Right forelimb (tissue), 1 donor: ENCODE measurements at places on chromosomes 13 and 19.
A peak's percentile ranks its signal among the peaks of the same experiment; 100 is the strongest.

- DNase-seq: no peak
Observed at GRCh38 chr13:109389892-109390345, 396.5 kb downstream of the IRS2 start.

- peak; percentile 88 for DNase-seq
Observed at GRCh38 chr19:18304458-18305310, 18.2 kb downstream of the LSM4 start.

DNA sequence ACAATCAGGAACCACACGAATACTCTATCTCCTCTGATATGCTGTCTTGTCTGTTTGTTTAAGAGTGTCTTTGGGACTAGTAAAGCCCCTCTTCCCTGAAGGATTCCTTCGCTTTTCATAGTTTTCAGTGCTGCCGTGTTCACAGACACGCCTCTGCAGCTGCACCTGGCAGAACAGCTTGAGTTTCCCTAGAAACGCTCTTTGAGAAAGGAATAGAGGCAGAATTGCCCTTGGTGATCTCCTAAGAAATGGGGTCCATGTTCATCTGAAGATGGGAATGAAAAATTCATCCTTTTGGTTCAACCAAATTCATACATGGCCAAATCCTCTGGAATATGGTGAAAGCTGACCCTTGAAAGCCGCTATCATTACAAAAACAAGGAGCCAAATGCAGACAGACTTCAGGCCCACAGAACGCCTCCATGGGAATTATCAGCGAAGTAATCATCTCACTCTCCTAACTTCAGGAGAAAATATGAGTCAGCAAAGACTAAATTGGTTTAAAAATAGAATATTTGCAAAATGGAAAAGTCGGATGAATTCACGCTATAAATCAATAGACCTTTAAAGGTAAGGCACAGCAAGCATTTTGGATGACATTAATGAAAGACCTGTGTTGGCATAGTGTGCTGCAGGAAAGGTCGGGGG, 5.5 kb downstream of the SACS start:
- no peak for DNase-seq

DNA sequence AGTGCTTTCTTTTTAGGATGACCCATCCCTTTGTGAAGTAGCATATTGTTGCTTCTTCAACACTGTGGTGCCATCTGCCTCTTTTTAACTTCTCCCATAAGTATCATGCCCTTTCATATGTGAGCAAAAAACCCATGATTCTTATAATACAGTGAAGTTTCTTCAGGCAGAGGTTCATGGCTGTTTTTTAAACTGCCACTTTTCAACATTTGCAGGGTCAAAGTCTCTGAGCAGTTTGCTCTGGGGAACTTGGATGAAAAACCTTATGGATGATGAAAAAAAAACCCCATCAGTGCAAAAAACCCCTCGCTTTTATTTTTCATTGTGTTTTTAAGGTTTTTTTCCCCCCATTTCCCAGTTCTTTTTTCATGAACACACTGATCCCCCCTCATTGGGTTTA, 158.5 kb downstream of the LMO7 start:
- no peak for DNase-seq

GRCh38 chr13:21671620-21672286, 880 bp downstream of the FGF9 start:
- DNase-seq: no peak

GRCh38 chr13:79674765-79675515, 194.0 kb downstream of the NDFIP2 start:
- no peak for DNase-seq

DNA sequence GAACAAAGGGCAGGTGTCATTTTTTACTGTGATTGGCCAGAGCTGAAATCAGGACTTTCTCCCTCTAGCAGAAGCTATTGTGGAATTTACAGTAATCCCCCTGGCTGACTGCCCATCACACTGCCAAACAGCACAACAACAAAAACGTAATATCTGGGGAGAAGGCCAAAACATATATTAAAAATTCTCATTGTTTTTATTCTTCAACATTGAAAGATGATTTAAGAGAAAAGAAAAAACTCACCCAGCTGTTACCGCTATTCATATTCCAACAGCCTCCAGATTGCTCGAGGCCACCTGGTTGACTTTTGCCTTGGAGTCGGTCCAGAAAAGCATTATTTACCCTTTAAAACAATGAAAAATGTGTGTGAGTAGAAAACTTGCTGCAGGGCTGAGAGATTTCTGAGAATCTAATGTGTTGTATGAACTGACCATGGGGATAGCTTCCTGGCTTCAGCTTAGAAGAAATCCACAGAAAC, 97.2 kb downstream of the EPSTI1 start:
- peak; percentile 70 for DNase-seq

- no peak for DNase-seq
Observed at GRCh38 chr13:23794267-23795161, 94.7 kb downstream of the MIPEP start.

DNA sequence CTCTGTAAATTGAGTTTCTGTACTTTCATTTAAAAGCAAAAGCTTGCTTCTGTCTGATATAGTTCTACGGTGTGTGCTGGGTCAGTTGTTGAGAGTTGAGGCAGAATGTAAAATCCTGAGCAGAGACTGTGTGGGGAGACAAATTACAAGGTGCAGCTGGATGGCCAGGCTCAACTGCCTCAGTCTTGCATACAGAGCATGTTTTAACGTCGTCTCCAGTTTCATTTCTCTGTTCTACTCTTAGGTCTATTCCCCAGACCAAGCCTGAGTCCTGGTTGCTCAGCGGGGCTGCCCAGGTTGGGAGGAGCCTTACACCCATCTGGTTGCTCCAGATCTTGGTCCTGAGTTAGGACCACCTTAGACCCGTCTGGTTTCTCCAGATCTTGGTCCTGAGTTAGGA, 54.4 kb upstream of the MEDAG start:
- no peak for DNase-seq

DNA sequence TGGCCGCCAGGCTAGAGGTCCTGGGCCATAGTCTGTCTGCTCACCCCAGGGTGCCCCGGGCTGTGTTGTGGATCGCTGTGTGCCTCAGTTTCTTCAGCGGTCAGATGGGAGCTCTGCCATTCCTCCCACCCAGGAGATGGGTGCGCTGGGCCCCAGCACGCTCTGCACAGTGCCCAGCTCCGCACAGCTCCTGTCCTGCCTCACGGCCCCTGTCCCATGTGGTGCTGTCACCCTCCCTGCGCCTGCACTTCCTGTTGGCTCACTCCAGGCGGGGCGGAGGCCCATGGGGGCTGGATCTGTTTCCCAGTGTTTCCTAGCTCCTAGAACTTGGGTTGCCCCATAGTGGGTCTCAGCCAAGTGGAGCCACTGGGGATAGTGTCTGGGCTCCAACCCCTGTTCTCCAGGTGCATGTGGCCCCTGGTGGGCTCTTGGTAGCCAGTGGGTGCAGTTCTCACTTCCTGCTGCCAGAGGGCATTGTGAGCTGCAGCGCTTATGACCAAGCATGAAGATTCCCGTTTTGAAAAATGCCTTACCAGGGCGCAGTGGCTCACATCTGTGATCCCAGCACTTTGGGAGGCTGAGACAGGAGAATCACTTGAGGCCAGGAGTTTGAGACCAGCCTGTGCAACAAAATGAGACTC, 69.8 kb downstream of the KDM4B start:
- DNase-seq: no peak

- DNase-seq: peak; percentile 90
Observed at GRCh38 chr19:49801966-49802661, 11.0 kb downstream of the FUZ start.

DNA sequence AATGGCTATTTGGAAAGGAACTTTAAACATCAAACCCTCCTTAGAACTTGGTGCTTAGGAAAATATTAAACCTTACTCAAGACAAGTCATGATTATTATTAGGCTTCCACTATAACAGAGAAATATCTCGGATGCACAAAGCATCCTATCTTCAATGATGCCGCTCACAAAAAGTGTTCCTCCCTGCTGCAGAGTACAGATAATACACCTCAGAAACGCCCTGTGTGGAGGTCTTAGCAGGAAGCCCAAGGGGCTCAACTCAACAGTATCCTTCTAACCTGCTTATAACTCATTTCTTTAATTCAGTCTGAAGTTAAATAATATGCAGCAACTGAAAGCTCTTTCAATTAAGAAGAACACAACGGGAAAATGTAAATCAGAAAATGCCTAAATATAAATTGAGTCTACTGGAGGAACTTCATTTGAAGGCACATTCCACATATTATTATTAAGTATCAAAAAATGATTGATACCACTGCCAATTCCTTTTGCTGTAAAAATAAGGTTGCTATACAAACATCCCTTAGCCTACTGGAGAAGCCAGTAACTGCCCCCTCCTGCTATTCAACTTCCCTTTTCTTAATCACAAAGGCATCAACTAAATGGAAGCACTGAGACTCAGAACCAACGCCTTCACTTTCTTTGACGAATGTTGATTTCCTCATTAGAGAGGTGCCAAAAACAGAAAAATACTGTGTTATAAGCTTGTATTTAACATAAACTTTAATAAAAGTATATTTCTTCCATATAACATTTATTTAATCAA, 12.0 kb downstream of the ELF1 start:
- DNase-seq: no peak

- DNase-seq: no peak
Observed at GRCh38 chr19:49981603-49982593, 20.9 kb upstream of the SIGLEC11 start.

GRCh38 chr19:48598996-48599700, 7.4 kb upstream of the SPACA4 start:
- no peak for DNase-seq

DNA sequence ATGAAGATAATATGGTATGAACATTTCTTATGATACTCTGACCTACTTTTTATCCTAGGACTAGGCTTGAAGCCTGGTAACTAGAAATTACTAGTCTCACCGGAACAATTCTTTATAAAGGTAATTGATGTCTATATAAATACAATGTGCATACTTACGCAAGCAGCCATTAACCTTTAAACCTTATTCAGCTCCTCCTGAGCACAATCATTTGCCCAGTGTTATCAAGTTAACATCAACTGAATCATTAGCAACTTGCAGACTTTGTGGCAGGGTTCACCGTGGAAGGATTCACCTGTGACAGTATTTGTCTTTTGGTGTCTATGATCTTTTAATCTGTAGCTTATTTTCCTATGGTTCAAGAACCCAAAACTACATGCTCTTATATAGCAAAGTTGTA, 508.6 kb upstream of the KLHL1 start:
- no peak for DNase-seq

DNA sequence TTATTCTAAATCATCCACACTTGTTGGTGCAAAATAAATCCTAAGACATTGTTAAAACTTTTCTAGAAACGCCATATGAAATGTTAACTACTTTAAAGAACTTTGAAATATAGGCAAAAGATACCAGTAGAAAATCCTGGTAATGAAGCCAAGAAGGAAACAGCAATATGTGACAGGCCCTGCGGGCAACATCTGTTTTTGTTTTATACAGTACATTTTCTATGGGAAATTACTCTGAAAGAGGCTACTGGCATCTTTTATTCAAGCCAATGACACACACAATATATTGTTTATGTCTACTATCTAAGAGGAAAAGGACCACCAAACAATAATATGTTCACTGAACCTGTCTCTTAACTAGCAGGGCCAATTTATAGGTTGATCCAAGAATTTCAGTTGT, 829.7 kb downstream of the PCDH17 start:
- no peak for DNase-seq

DNA sequence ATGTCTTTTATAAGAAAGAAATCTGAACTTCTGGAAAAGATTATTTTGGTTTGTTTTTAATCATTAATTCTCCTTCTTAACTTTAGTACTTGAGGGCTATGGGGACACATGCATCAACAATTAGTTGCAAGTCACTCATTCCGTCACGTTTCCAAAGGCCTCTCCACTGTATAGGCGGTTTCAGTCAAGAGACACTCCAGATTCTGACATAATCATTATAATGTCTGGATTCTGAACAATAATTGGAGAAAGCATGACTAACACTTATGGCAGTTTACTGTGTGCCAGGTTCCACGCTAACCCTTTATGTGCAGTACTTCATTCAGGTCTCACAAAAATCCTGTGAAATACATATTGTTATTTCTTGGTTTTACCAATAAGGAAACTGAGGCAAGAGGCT, 71.9 kb downstream of the TNFRSF19 start:
- DNase-seq: no peak

- no peak for DNase-seq
Observed at GRCh38 chr19:17950310-17951156, 16.4 kb upstream of the KCNN1 start.

- DNase-seq: no peak
Observed at GRCh38 chr13:29819143-29819542, 31.3 kb downstream of the UBL3 start.

DNA sequence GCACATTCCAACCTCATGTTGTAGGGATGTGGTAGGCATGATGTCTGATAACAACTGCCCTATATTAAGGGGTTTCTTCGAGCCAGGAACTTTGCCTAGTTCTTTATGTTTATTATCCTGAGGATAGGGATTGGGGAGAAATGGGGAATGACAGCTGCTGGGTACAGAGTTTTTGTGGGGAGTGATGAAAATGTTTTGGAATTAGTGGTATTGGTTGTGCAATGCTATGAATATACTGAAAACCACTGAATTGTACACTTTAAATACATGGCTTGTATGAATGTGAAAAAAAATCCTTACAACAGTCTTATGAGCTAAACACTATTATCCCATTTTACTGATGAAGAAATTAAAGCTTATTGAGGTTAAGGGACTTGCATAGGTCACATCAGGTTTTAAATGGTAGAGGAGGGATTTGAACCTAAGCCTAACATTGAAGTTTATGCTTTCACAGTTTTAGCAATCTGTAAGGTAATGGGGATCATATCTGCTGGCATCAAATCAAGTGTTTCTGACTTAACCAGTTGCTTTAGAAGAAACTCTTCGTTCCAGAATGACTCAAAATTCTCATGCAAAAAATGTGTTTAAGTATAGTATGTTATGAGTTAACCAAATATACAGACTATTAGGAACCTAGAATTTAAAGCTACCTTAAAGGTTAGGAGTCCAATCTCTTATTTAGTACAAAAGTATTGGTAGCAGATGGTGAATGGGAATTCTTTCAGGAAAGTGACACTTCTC, 61.4 kb downstream of the ERCC5 start:
- no peak for DNase-seq

GRCh38 chr13:113114511-113115362, 7.9 kb upstream of the F10 start:
- DNase-seq: peak; percentile 20

DNA sequence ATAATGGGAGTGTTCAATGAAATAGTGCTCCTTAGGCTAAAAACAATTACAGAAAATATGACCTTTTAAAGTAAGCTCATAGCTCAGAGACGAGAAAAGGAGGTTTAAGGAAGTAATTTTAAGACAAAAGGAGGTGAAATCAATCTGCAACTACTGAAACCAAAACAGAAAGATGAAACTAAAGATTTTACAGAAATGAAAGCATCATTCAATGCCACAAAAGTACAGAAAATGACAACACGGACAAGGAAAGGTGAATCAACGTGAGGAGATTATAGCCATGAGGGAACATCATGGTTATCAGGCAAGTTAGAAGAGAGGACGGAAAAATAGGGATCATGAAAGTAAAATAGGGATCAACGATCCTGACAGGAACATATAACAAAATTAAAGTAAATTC, 745.2 kb downstream of the PCDH17 start:
- DNase-seq: no peak
